ENCODE measurements at places on chromosomes 1 and 21.

- DNase-seq = no peak
These were observed 464 bp downstream of the PARK7 start for GRCh38 chr1:7962014-7962335.

DNA sequence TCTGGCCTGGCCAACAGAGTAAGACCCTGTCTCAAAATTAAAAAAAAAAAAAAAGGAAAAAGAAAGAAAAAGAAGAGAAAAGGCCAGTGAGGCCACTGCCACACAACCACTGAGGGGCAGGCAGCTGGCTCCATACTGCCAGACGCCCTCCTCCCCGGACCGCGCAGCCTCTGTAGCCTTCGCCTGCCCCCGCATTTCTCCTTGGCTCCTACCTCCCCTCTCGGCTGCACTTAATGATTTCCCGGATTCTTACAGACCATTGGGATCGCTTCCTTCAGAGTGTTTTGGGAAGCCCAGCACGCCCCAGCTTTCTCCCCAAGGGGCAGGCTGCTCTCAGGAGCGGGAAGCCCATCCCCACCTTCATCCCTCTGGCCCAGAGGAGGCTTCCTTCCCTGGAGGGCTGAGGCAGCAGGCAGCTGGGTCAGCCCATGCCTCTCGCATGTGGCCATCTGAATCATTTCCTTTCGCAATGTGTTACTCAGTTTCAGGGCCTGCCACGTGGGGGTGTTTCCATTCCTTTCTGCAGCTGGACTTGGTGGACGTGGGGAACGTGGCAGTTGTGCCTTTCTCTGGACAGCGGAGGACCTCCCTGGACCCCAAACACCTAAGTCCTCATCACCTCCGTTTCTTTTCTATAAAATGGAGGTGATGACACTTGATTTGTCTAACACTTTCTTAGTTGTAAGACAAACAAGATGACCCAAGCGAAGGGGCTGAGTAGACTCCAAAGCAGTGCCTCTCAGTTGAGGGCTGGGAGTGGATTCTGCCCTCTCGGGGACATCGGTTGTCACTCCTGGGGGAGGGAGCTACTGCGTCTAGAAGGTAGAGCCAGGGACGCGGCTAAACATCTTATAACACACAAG is 2.3 kb downstream of the SLC2A5 start:
- peak; percentile 73 for DNase-seq

GRCh38 chr1:207305489-207305873 is 16.0 kb upstream of the CD55 start:
- no peak for DNase-seq

- DNase-seq = peak; percentile 96
These were observed at the start of gene DENND4B for GRCh38 chr1:153946622-153947241. TSS of gene DENND4B (minus strand) at chr1:153946718. CDS start at chr1:153944374, 2,344 bp downstream.

- peak; percentile 54 for DNase-seq
These were observed 256.3 kb upstream of the IRF2BP2 start for GRCh38 chr1:234866007-234866866.

DNA sequence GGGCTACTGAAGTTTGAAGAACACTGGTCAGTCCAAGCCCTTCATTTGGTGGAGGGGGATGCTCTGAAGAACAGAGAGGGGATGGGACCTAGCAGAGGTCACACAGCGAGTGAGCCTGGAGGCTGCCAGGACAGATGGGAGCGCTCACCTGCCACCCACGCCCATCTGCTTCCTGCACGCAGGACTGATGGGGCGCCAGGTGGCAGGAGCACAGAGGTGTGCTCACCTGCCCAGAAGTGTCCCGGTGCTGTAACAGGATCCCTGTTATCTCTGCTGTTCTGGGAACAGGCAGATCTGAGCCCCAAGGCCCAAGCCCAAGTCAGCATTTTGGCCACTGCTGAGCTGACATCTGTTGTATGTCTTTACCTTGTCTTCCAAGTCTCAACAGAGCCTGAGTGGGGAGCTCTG is 40.5 kb downstream of the EPHB2 start:
- DNase-seq = no peak

GRCh38 chr1:41855713-41856112 is 63.0 kb downstream of the HIVEP3 start:
- DNase-seq = no peak

DNA sequence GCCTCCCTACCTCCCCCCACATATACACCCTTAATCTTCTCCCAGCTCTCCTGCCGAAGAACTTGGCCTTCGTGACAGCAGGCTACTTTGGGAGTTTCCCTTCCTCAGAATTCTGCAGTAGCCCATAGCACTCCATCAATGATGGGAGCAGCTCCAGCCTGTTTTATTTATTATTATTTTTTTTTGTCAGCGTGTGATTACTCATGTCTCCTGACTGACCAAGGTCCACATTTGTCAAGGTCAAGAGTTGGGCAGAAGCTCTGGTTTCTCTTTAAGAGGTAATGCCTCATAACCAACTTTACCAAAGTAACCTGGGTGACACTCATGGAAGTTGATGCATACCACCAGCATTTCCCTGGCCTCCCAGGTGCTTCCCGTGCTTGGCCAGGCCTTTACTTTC is 125.4 kb downstream of the ZZZ3 start:
- DNase-seq = no peak

DNA sequence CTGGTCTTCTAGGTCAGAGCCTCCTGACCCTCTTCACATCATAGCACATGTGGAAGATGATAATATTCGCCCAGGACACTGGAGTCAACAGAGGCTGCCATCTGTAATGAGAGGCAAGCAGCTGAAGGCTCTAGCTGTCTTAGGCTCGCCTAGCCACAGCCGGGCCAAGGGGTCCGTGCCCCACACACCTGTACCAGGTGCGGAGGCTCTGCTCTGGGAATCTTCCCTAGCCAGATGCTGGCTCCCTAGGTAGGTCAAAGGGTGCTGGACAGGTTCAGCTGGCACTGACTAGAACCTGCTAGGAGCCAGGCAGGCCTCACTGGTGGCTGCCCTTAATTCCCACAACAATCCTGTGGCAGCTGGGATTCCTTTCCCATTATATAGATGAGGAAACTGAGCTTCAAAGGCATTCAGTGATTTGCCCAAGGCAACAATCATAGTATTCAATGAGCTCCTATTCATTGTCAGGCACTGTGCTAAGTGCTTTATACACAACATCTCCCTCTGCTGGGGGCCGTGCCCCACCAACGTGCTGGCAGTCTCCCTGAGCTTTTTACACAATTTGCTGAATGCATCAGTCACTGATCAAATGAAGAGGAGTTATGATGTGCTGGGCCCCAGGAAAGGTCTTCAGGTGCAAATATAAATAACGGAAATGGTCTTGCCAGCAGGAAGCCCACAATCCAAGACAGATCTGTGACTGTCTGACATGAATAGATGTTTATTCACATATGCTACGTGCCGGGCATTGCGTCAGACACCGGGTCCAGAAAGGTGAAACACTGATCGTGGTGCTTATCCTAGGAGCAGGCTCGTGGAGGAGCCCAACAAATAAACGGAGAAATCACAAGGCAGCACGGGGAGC is 58.0 kb downstream of the DDX20 start:
- no peak for DNase-seq

DNA sequence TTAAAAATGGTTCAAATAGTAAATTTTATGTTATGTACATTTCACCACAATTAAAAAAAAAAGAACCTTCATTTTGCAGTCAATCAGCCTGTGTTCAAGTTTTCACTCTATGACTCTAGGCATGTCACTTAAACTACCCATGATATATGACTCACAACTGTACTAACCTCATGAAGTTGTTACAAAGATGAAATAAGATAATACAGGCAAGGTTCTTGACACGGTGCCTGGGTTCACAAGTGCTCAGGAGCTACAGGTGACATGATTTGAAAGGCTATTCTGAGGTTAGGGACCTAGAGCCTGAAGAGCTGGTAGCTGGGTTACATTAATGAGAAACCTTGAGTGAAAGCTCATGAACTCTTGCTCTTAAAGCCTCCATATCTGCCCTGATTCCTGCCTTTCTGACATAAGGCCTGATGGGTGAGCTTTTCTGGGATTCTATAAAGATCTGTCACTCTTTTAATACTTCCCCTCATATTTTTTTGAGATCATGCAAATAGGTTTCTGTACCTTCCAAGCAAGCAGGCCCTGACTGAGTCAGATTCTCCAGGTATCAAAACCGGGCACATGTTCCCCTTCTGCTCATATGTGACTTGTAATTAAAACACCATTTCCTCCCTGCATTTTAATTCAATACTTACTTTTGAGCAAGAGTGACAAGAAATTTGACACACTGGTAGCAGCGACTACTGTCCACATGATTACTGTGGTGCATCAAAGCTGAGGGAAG is 34.0 kb downstream of the PCSK9 start:
- DNase-seq = no peak

DNA sequence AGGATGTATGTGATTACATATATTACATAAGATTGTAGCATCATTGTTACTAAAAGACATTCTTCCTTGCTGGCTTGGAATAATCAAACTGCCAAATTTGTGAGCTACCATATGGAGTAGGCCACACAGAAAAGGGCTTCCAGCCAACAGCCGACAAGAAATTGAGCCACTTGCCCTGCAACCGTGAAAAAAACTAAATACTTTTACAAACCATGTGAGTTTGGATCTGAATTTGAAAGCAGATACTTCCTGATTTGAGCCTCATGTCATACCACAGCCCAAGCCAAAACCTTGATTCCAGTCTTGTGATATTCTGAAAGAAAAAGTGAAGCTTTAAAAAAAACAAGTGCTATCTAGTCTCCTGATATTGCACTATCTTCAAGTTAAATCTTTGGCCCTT is 55.6 kb upstream of the PRMT6 start:
- no peak for DNase-seq

- no peak for DNase-seq
These were observed 228.4 kb upstream of the NRIP1 start for GRCh38 chr21:15293240-15293639.

- DNase-seq = peak; percentile 91
These were observed 89.2 kb upstream of the COL6A1 start for GRCh38 chr21:45892156-45892915.

DNA sequence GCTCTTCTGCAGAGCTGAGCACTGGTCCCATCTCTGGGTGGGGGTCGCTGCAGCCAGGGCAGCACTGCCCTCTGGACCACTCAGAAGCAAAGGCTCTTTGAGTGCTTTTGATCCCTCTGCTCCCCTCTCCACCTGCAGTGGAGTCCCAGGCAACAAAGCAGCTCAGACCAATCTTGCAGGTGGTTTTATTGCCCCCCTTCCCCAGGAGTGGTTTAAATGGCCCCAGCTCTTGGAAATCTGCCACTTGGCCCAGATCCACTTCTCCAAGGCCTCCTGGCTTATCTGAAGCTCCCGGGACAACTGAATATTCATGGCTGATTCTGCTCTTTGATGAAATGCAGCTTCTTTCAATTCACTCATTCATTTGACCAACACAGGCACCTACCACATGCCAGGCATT is 2.7 kb downstream of the STUM start:
- no peak for DNase-seq

GRCh38 chr1:85603086-85603880 is 22.7 kb downstream of the CCN1 start:
- no peak for DNase-seq

GRCh38 chr1:184036517-184036949 is 995 bp downstream of the COLGALT2 start:
- no peak for DNase-seq

DNA sequence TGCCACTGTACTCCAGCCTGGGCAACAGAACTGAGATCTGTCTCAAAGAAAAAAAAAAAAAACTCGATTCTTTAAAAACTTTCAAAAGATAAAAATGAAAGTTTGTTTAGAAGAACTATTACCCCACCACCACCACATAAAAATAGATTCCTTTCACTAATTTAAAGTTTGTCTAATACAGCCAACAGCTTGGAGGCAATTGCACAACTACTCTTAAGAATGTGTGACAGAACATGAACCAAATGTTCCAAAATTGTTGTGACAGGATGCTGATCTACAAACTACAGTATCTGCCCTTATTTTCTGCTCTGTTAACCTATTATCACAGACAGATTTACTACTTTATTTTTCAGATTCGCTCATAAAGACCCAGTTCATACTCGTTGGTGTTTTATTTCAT is 5.5 kb upstream of the TGFBR3 start:
- no peak for DNase-seq

DNA sequence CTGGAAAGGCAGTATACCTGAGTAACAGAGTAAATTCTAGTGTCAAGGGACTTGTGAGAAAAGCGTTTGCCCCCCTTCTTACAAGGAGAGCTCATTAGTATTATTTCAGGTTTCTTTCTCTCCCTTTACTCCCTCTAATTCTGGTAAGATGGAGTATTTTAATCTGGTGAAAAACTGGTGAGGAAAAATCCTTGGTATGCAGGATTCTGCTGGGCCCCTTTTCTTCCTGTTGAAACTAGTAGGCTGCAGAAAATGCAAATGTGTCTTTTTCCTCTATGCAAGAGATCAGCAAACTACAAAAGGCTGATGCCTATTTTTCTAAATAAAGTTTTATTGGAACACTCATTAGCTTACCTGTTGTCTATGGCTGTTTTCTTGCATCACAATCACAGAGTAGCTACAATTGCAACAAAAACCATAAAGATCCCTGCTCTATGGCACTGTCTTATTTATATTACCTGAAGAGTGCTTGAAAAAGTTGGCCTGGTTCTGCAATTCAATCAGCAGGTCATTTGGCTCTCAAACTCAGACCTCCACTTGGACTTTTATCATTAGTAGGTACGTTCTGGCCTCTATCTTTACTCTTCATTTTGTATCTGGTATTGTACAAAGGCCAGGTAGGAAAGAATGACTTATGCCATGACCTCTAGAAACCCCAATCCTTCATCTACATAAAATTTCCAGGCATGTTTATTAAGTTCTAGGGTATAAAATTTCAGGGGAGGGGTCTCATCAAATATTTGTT is 109.6 kb downstream of the AKT3 start:
- no peak for DNase-seq

- DNase-seq = no peak
These were observed 823 bp downstream of the ENAH start for GRCh38 chr1:225651872-225652728.

GRCh38 chr1:216824511-216824910 is 101.3 kb upstream of the ESRRG start:
- DNase-seq = no peak

DNA sequence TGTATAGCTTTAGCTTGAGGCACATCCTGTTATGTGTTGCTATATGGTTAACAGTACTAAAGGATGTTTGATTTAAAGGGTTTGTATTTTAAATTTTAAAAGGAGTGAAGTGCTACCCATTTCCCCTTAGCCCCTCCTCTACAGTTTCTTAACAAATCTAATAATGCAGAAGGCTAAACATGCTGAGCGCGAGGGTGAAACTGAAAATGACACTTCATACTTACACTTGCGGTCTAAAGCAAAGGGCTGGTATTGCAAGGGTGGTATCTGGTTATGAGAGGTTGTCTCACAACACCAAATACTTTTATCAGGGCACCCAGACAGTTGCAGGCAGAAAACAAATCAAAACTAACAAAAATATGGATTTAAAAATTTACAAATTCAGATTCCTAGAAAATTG is 172.3 kb downstream of the SIPA1L2 start:
- DNase-seq = no peak

- peak; percentile 93 for DNase-seq
These were observed 5.5 kb downstream of the MFSD2A start for GRCh38 chr1:39960431-39960958.

GRCh38 chr1:235254721-235255120 is 73.3 kb downstream of the ARID4B start:
- DNase-seq = no peak
